ENCODE measurements at places on chromosomes 11 and 22.

DNA sequence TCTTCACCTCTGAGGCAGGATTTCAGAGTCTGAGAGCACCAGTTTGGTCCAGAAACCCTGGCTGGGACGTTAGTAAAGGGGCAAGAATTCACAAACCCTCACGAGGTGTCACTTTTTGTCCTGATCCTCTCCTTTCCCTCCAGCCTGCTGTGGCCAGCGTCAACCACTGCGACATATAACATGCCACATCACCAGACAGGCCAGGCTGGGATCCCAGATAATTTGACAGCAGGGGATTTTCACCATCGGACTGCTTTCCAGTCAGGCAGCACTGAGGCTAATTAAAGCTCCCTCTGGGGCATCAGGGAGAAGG is 36.8 kb upstream of the RBFOX2 start:
- no peak for DNase-seq

GRCh38 chr11:38510041-38510440 is 1912.0 kb upstream of the RAG2 start:
- DNase-seq: no peak

- DNase-seq: peak; percentile 100
These were observed at the start of gene MYH9 for GRCh38 chr22:36387959-36388726. Gene MYH9, minus strand, starts transcription at chr22:36387967. Its CDS starts 38,731 bp downstream, at chr22:36349236.

DNA sequence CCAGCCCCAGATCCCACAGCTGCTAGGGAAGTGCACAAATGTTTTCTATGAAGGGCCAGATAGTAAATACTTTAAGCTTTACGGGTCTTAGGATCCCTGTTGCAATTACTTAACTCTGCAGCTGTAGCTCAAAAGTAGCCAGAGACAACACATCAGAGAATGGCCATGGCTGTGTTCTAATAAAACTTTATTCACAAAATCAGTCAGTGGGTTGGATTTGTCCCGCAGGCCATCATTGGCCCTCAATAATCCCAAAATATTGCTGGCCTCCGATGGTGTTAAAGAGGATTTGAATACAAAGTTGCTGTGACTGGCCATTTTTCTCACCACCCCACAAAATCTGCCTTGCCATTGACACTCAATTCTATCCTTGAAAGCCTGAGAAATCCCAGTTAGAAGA is 49.6 kb downstream of the ISX start:
- DNase-seq: no peak

DNA sequence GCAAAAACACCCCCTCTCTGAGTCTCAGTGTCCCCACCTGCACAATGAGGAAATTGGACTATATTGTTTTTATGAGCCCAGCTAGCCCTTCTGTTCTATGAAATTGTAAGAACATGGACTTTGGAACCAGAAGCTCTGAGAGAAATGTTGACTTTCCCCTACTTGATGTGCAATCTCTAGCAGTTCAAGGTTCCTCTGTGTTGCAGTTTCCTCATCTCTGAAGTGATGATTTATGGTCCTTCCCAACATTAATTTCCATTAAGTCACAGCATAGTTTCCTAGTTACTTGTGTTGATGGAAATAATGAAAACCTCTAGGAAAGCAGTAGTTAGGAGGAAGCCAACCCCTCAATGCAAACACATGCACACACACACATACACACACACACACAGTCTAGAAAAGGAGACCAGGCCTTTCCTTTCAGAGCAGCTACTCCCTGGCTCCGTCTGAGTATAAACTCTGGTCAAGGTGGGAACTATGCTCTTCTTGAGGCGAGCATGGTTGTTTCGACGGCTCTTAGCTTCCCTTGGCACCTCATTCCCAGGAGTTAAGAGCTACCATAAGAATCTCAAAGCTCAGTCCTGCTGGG is 518.4 kb downstream of the SOX6 start:
- no peak for DNase-seq

GRCh38 chr11:19718951-19719350 is 6.3 kb downstream of the NAV2 start:
- no peak for DNase-seq

- DNase-seq: no peak
These were observed 3.6 kb downstream of the ARHGAP8 start for GRCh38 chr22:44755956-44756361.

- DNase-seq: no peak
These were observed 11.4 kb downstream of the KDELR3 start for GRCh38 chr22:38479096-38479837.

DNA sequence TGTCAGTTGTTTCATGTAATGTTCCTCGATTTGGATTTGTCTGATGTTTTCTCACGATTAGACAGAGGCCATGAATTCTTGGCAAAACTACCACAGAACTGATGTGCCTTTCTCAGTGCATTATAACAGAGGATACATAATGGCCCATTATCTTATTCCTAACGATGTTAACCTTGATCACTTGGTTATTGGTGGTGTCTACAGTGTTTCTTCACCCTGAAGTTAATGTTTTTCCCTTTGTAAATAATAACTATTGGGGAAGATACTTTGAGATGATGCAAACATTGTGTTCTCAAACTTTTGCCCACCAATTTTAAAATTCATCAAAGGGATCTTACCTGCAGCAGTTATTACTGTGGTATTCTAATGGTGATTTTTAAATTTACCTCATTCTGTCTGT is 13.1 kb downstream of the RAB6A start:
- DNase-seq: no peak

DNA sequence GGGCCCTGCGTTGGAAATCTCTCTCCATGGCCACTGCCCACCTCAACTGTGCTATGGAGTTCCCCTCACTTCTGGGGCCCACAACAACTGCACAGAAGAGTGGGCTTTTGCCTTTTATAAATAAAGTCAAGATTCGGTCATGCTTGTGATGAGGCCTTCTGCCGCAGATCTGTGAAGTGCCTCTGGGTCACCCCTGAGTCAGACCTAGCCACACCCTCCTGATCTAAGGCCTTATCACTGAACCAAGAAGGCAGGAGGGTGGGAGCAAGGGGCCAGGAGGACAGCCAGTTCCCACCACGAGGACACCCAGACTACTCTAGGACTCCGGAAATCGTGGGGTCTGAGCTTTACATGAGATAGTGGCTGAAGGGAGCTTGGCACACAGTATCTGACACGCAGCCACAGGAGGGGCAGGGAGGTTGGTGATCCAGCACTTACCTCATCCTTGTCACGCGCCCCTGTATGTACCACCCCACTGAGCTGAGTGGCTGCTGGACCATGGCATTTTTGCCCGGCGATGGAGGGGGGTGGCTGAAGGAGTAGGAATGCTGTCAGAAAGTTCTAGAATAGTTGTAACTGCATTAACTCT is 115.7 kb downstream of the ABTB2 start:
- DNase-seq: no peak

DNA sequence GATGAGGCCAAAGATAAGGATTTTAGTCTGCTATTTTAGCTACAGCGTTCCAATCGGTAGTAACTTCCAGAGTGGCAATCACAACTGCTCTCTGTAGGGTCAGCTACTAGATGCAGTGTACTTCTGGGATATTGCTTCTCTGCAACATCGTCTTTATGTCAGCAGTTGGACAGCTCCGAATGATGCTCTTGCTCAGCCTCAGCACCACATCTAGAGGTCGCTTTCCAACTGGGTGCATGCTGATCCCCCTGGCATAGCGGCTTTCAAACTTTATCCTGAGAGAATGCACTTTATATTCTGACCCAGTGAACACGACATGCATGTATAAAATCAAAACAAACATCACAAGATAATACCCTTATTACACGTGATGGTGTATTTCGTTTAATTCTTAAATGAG is 219.6 kb downstream of the C11orf87 start:
- peak; percentile 38 for DNase-seq

GRCh38 chr11:44430140-44430539 is 120.2 kb upstream of the ALX4 start:
- DNase-seq: no peak

DNA sequence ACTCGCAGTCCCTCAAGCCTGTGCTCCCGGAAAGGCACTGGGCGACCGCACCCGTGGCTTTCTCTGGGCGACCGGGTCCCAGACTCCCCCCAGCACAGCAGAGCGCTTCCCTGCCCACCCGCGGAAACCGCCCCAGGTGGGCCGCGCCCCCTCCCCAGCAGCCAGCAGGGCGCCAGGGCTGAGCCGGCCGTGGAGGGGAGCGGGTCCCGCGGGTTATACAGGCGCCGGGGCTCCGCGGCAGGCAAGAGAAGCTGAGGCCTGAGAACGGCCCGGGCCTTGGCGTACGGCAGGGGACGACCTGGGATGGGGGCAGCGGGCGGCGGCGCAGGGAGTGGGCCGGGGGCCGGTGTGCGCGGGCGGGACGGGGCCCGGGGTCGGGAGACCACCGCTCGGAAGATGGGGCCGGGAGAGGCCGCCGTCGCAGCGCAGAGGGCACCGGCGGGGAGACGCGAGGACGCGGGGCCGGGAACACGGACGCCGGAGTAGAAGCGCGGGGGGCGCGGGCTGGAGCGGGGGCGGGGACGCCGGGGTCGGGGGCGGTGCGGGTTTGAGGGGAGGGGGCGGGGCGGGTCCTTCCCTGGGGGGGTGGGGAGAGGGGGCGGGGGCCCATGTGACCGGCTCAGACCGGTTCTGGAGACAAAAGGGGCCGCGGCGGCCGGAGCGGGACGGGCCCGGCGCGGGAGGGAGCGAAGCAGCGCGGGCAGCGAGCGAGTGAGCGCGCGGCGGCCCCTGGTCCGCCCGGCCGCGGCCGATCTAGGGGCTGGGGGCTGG is at the start of gene MDK:
MDK (plus strand) TSS at position 622 of the 771 bp plus-strand sequence. CDS start 389 bp downstream, outside the sequence.
- peak; percentile 64 for DNase-seq

- DNase-seq: no peak
These were observed 106.3 kb downstream of the KCNQ1OT1 start for GRCh38 chr11:2593393-2593950.

- no peak for DNase-seq
These were observed 180.5 kb downstream of the ARHGAP42 start for GRCh38 chr11:100867606-100868005.

- no peak for DNase-seq
These were observed 761.9 kb downstream of the DLG2 start for GRCh38 chr11:84865257-84865656.

DNA sequence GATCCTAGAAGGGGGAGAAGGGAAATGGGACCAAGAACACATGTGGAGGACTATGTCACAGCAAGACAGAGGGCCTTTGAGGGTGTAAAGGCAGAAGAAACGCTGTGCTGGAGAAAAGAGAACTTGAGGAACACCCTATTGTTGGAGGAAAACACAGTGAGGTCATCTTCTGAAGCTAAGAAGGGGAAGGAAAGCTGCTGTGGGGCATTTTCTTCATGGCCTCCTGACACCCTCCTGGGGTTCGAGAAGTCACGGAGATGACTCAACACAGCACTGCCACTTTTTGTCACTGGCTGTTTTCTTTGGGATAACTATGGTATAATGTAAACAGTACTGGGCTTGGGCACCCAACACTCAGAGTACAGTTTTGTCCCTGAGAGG is 492.6 kb upstream of the CADM1 start:
- no peak for DNase-seq

DNA sequence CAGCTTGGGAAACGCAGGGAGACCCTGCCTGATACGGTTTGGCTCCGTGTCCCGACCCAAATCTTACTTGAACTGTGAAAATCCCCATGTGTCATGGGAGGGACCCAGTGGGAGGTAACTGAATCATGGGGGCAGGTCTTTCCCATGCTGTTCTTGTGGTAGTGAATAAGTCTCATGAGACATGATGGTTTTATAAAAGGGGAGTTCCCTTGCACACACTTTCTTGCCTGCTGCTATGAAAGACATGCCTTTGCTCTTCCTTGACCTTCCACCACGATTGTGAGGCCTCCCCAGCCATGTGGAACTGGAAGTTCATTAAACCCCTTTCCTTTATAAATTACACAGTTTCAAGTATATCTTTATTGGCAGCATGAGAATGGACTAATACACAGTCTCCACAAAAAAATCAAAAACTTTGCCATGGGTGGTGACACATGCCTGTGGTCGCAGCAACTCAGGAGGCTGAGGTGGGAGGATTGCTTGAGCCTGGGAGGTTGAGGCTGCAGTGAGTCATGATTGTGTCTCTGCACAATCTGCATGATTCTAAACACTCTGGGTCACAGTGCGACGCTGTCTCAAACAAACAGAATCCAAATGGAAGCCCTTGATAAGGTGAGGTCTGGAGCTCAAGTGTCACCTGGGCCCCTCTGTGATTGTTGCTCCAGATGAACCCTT is 34.9 kb downstream of the SYN3 start:
- DNase-seq: no peak

DNA sequence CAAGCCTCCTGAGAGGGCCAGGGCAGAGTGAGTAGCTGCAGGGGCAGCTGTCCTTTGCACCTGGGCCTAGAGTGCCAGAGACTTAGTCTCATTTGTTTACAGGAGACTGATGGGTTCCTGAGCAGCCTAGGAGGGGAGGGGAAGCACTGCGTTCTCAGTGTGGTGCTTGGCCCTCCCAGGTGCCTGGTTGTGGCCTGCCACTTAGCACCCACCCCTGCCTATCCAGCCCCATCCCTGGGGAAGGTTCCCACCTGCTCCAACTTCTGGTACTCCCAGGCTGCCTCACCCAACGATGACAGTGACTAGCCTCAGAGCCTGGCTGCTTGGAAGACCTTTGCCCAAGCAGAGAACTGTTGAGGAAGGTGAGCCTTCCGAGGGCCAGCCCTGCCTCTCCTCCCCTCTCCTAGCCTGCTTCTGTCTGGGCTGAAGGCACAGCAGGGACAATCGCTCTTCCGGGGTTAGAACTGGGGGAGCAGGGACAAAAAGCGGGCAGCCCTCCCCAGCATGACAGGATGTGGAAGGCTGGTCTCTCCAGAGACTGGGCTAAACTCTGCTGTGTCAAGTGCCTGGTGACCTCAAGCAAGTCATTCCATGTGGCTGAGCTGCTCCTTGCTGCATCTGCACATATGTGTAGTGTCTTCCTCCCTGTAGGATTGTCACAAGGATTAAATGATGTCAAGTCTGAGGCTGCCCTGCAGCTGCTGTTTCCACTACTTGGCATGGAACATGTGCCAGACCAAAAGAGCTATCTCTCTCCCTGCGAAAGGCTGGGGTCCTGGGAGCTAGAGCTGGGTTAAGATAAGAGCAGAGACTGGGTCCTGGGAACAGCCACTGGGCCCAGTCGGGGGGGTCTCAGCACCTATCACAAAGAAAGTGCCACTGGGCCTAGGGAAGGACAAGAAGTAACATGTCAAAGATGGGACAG is 9.9 kb downstream of the KCNQ1OT1 start:
- no peak for DNase-seq

DNA sequence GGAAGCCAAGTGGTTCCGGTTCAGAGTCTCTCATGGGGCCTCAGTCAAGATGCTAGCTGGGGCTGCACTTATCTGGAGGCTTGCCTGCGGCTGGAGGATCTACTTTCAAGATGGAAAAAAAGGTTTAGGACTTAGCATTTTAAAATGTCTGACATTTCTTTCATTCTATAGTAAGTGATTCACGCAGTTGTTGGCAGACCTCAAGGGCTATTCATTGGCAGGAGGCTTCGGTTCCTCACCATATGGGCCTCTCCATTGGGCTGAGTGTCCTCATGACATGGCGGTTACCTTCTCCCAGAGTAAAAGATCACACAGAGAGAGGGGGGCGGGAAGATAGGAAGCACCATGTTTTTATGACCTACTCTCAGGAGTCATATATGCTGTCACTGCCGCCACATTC is 298.0 kb upstream of the PLET1 start:
- DNase-seq: no peak

GRCh38 chr11:15707971-15708370 is 593.2 kb downstream of the INSC start:
- DNase-seq: no peak

Measured in HEK293T (cell line).